ENCODE measurements at places on chromosomes 2 and 18. TPM values are rescaled to one million over a fixed set of nuclear protein-coding genes. Genes with fewer than 3 reads are reported as not detected.

GRCh38 chr2:151973901-151974199 is 125.0 kb downstream of the CACNB4 start:
- no peak for DNase-seq

GRCh38 chr2:108215794-108216211 is 24.0 kb upstream of the SULT1C3 start:
- DNase-seq: peak; percentile 48

DNA sequence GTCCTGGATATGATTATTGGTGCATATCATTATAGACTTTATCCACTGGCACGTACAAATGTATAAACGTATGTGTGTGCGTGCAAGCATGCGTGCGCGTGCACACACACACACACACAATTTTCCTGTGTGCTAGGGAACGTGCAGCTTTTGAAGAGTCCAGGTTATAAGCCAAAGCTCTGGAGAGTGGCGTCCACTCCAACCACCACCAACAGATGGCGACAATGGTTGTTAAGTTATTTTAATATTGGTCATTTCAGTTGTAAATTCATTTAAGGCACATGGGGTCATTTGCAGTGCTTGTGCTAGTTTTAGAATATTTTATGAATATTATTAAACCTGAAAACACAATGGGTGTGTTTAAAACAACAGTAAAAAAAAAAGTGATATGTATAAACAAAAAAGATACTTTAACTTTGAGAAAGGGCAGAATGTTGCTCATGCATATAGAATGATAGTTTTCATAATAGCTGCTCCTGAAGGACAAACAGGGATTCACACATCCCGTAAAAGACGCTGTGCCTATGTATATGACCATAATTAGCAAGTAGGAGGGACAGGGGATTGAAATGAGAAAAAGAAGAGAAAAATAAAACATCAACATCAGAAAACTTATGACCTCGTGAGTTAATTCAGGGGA is 124.2 kb upstream of the ITGB6 start:
- DNase-seq: peak; percentile 41

GRCh38 chr2:155815851-155816250 is 516.7 kb downstream of the NR4A2 start:
- no peak for DNase-seq

SLC30A3 gene
- not detected for total RNA-seq

- DNase-seq: no peak
Measured at GRCh38 chr2:177595126-177595845, 202.7 kb downstream of the AGPS start.

- no peak for DNase-seq
Measured at GRCh38 chr2:123717636-123718334, 307.3 kb upstream of the CNTNAP5 start.

DNA sequence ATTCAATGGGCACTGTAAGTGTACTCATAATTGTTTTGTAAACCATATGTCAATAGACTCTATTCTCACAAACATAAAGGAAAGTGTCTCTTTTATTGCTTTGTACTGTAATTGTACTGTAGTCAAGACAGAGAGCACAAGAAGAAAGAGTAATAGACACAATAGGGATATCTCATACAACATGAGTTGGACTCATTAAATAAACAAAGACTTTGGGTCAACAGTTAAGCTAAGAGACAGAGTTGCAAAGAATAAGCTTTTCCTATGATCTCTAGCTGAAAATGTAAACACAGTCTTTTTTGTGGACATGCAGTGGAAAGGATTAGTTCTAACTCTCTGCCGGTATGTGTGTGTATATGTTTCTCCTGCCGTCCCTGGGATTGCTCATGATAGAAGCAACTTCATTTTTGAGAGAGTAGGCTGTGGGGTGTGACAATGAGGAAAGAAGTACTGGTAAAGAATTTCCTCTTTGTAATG is 13.9 kb upstream of the KYNU start:
- DNase-seq: no peak

All from MG63 (cell line).